ENCODE measurements at places on chromosomes 3 and 15.

DNA sequence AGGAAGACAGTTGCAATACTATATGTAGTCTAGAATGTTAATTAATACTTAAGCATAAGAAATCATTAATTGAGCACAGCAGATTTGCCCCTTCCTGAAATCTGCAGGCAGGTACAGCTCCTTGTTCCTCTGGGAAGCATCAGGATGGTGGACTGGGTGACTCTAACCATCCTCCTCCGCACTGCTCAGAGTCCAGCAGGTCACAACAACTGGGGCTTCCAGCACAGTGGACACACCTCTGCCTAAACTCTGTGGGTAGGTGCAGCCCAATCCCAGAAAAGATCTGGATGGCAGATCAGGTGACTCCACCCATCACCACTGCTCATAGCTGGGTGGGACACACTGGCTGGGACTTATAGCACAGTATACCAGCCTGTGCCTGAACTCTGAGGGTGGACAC is 189.9 kb upstream of the TMCO5A start:
- no peak for DNase-seq

DNA sequence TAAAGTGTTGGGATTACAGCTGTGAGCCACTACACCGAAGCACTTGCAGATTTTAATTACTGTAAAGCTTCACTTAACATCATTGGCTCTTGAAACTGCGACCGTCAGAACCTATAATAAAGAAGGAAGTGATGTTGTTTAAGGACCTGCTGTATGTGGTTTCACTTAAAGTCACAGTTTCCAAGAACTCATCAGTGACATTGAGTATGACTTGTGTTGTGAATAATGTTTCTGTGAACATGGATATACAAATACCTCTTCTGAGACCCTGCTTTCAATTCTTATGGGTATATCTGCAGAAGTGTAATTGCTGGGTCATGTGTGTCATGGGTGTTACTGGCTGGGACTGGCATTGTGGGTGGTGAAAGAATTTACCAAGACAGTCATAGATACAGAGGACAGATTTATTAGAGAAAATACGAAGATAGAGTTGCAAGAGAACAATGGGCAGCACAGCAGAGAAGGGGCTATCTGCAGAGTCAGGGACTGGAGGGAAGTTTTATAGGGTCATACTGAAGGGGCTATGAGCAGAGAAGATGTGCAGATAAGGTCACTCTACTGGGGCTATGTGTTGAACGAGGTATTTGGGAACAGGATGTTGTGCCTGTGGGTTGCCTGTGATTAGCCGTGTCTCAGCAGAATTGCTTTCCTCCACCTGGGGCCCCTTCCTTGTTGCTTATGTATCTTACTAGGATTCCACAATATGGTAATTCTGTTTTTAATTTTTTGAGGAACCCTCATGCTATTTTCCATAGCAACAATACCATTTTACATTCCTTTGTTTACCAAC is 4.5 kb downstream of the NDUFB5 start:
- DNase-seq: no peak

DNA sequence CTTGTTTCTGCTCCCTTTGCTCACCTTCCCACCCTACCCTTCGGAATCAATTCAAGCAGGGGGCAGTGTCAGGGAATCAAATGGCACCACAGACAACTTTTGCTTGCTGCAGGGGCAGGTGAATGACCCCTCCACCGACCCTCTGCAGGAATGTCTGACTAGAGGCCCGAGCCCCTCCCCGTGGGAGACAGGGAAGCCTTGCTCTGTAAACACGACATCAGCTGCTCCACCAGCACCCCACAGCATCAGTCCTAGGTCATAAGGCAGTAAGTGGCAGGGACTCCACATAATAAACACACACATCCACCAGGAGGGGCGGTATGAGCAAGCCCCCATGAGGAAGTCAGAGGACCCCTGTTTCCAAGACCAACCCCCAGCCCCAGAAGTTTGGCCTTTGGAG is 2.0 kb upstream of the SLC26A6 start:
- DNase-seq: no peak

DNA sequence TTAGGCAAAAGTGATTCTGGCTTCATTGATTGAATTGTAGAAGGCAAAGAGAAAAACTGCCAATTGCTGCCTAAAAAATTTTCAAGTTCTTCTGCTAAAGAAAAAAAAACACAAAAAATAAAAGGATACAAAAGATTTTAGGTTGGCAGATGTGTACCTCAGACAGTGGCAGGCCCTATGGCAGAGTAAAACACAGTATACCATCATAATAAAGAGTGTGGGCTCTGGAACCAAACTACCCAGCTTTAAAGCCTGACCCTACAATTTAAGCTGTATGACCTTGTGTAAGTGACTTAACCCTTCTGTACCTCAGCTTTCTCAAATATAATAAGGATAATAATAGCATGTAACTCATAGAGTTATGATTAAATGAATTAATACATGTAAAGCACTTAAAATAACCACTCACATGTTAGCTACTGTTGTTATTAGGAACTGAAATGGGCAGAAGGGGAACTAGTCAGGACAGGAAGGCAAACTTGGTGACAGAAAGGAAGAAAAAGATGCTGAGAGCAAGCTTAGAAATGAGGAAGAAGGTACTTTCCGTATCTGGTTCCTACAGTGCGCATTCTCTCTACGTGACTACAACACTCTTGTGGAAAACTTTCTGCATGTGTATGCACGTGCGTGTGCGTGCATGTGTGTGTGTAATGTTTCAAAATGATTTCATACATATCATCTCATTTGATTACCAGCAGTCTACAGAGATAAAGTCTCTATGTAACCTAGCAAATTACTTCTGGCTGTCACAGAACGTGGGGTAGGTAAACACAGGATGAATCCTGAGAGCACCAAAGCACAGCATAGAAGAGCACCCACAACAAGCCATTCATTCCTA is 13.6 kb upstream of the GATM start:
- no peak for DNase-seq

DNA sequence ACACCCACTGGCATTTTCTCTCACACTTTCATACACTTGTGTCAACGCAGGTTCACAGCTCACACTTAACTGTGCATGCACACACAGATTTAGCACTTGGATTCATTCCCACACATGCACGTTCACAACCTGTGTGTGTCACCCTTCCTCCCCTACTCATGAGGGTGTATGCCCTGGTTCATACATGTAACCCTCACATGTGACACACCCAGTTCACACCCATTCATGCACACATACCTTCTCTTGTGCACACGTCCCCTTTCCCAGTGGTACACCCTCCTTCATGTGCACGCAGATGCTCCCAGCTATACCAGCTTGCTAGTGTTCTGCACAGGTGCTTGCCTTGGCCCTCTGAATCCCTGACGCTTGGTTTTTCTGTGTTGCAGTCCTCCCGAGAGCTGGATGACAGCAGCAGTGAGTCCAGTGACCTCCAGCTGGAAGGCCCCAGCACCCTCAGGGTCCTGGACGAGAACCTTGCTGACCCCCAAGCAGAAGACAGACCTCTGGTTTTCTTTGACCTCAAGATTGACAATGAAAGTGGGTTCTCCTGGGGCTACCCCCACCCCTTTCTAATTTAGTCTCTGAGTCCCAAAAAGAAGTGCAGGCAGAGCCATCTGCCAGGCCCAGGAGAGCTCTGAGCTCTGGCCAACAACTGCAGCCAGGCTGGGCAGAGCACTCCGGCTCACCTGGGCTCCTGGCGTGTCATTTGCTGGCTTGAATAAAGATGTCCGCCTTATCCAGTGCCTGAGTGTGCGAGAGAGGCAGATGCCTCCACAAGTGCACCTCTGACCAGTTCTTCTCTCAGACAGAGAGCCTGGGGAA is 39.5 kb downstream of the GOLGA6A start:
- DNase-seq: no peak

GRCh38 chr15:58666957-58667356 is 82.5 kb downstream of the ADAM10 start:
- DNase-seq: no peak

DNA sequence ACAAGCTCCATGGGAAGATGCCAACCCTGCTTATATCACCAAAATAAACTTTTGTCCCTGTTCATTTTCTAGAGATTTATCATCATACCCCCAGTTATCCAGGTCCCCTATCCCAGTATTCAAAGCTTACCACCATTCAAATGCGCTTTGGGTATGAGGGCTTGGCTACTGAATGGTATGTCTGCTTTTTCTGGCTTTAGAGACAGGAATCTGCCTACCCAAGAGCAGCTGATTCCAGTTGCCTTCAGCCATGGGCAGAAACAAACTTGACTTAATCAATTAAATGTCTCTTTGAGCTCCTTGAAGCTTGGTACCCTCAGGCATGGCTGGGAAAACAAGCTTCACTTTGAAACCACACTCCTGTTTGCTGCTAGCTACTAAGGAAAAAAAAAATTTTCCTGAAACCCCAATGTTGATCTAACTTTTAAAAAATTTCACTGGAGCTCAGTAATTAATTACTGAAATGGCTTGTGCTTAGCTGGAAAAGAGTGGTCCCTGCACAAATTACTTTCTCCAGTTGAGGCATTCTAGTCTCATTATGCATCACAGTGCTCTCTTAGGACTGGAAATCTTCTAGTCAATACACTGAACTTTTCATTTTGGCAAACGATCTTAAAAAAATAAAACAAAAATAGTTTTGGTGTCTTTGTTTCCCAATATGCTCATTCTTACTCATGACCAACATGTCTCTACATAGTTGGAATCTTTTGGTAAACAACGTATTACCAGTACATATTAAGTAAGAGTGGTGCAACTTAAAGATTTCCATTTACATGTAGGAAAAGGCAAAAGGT is 242.8 kb downstream of the DTWD1 start:
- DNase-seq: no peak

DNA sequence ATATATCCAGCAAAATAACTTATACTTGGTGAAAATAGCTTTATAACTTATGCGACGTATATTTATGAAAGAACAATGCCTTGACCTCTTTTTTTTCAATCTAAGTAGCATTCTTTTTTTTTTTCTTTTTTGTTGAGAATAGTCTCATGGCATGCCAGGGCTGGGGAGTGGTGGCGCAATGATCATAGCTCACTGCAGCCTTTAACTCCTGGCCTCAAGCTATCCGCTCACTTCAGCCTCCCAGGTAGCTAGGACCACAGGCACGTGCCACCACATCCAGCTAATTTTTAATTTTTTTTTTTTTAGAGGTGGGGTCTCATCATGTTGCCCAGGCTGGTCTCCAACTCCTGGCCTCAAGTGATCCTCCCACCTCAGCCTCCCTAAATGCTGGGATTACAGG is 43.5 kb downstream of the RAB8B start:
- no peak for DNase-seq

GRCh38 chr3:157317895-157318294 is 118.8 kb upstream of the PTX3 start:
- DNase-seq: no peak

DNA sequence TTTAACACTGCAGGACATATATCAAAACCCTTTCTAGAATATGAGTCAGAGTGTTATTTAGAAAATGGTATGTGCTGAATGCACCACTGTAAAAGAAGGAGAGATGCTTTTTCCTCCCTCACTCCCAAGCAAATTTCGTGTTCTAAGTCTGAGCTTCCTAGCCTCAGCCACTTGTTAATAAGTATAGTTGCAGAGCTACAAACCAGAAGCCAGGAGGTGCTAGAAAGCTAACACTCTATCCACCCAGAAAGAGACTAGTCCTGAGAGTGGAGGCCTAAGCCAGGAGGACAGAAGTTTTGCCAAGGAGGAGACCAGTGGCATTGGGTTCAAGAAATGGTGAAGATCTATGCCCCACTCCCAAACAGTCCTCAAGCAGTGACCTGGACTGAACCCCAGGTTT is 40.5 kb upstream of the GYG1 start:
- DNase-seq: peak; percentile 37

DNA sequence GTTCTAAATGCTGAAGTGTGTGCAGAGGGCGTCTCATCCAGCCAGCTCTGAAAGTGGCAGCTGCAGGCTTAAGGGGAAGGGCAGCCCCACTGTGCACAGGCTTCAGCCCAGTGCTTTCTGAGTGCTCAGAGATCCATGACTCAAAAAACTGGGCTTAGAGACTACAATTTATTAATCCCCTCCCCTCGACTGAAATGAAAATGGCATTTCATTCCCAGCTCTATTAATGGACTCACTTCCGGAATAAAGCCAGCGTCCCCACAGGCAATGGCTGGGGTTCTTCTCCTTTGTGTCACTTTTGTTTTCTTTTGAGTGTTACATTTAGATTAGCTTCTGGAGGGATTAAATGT is 55.5 kb upstream of the PLXNA1 start:
- DNase-seq: no peak

- DNase-seq: no peak
Measured at GRCh38 chr3:20064387-20064786, 24.1 kb downstream of the KAT2B start.

DNA sequence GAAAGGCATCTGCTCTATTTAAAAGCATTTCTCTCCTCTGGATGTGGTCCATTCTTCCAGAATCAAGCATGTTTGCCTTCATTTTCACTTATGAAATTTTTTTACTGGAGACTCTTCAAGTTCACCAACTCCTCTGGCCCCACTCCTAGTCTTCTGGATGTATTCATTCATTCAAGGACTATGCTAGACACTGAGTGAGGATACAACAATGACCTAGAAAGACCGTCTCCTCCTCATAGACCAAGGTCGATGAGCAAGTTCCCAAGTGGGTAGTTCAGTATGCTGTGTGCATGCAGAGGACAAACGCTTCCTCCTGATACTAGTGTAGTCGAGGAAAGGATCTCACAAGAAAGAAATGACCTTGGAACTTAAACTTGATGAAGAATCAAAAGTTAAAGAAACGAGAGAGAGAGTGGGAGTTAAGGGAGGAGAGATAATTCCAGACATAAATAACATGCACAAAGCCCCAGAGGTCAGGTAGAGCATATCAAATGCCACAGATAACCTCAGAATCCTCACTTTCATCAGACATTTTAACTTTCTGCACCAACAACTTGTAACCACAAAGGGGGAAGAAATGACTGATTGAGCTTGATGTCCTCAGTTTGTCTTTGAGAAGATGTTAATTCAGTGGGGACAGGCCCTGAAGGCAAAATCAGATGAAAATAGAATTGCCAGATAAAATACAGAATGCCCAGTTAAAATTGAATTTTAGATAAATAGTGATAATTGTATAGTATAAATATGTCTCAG is 149.4 kb downstream of the IMPG2 start:
- DNase-seq: no peak

DNA sequence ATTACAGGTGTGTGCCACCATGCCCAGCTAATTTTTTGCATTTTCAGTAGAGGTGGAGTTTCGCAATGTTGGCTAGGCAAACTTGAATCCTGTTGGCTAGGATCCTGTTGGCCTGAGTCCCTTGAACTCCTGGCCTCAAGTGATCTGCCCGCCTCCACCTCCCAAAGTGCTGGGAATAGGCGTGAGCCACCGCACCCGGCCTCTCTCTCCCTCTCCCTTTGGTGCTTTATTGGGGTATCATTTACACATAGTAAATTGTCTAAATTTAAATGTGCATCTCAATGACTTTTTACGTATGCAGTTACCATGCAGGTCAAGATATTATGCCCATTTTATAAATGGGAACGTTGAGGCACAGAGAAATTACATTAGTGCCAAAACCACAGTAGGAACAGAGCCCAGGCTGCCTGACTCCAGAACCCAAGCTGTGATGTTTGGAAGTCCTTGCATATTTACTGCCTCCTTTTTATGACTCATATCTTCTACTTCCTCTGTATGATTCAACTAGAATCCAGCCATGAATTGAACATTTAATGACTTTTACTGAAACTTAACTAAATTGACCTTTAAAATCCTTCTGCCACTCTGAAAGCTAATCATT is 34.0 kb upstream of the RPP14 start:
- DNase-seq: peak; percentile 79

- DNase-seq: no peak
Measured at GRCh38 chr3:66076861-66077470, 38.2 kb upstream of the MAGI1 start.

GRCh38 chr3:43998370-43998835 is 243.3 kb upstream of the TOPAZ1 start:
- DNase-seq: no peak

GRCh38 chr15:50321680-50322210 is 33.3 kb downstream of the GABPB1 start:
- DNase-seq: no peak
